ENCODE measurements at places on chromosomes 7 and 10. TPM values are rescaled to one million over a fixed set of nuclear protein-coding genes. Genes with fewer than 3 reads are reported as not detected.

DNA sequence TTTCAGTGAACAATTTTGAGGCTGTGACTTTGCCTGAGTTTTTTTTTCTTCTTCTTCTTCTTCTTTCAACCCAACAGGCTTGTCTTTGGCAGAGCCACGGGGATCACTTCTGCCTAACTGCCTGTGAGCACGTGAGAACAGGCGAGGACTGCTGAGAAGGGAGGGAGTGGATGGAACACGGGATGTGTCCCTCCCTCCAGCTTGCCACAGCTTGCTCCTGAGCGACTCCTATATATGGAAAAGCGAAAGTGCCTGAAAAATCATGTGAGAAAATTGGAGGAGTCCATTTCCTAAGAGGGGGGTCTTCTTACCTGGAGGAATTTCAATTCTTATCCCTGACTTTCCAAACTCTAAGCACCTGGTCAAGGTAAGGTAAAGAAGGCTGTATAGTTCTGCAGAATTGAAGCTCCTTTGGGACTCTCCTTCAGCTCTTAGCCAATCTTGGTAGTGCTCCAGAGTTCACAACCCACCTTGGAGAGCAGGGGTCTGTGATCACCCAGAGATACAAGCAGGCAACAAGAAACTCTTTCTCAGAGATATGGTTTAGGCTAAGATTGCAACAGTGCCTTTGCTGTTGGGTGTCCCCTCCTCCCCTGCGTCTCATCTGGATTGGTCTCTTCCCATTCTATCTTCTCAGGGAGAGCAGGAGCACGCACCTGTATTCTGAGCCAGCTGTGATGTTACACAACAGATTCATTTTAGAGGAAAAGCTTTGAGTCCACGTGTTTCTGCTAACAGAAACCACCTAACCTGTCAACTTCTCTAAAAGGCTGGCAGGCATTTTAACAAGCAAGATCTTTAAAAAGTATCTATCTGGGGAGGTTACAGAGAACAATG, at the start of gene MAT1A:
MAT1A (minus strand) TSS at position 208 of the 837 bp plus-strand sequence. CDS start 235 bp downstream, outside the sequence.
- no peak within 1 kb of the TSS for H3K4me3 ChIP-seq
- H3K4me1 ChIP-seq = no peaks in the 10 kb centered on the region

GRCh38 chr10:100004805-100005510, 4.8 kb downstream of the DNMBP start:
- H3K4me1 ChIP-seq = peaks cover 20% of the 10 kb centered on the region
- H3K4me3 ChIP-seq = no peak overlapping the region
- H3K36me3 ChIP-seq = no peaks in the 10 kb centered on the region
- no peak for DNase-seq
- H3K27ac ChIP-seq = peak overlapping the region; percentile 26

- H3K27me3 ChIP-seq = no peaks in the 10 kb centered on the region
- H3K36me3 ChIP-seq = peaks cover 4% of the 10 kb centered on the region
- no peak overlapping the region for H3K4me3 ChIP-seq
- H3K27ac ChIP-seq = no peak overlapping the region
- DNase-seq = no peak
- peaks cover 8% of the 10 kb centered on the region for H3K4me1 ChIP-seq
Measured at GRCh38 chr7:130394421-130395195, 14.3 kb downstream of the CPA1 start.

DNA sequence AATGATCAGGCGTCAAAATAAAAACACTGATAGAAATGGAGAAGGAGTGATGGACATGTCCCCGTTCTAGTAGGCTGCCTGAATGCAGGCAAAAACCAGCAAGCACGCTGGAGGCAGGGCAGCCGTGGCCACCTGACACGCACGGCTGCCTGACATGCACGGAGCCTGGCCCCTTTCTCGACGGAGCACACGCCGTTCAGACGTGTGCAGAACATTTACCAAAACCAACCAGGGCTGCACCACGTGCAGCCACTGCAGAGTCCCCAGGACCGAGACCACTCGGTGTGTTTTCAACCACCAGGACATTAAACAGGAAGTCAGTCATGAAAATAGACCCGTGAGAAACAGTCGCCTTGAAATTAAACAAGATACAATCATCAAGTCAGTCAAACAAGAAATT, 61.9 kb upstream of the NKX6-2 start:
- H3K4me3 ChIP-seq = no peak overlapping the region
- H3K4me1 ChIP-seq = no peaks in the 10 kb centered on the region
- no peaks in the 10 kb centered on the region for H3K36me3 ChIP-seq
- H3K27me3 ChIP-seq = peaks cover 33% of the 10 kb centered on the region
- DNase-seq = no peak

GRCh38 chr10:31458974-31459373, 140.0 kb downstream of the ZEB1 start:
- H3K27me3 ChIP-seq = no peaks in the 10 kb centered on the region
- peaks cover 2% of the 10 kb centered on the region for H3K4me1 ChIP-seq
- no peak overlapping the region for H3K27ac ChIP-seq
- DNase-seq = no peak

GRCh38 chr10:43199088-43199683, 60.9 kb downstream of the CSGALNACT2 start:
- no peaks in the 10 kb centered on the region for H3K36me3 ChIP-seq
- DNase-seq = no peak
- no peaks in the 10 kb centered on the region for H3K27me3 ChIP-seq
- H3K4me3 ChIP-seq = no peak overlapping the region

DNA sequence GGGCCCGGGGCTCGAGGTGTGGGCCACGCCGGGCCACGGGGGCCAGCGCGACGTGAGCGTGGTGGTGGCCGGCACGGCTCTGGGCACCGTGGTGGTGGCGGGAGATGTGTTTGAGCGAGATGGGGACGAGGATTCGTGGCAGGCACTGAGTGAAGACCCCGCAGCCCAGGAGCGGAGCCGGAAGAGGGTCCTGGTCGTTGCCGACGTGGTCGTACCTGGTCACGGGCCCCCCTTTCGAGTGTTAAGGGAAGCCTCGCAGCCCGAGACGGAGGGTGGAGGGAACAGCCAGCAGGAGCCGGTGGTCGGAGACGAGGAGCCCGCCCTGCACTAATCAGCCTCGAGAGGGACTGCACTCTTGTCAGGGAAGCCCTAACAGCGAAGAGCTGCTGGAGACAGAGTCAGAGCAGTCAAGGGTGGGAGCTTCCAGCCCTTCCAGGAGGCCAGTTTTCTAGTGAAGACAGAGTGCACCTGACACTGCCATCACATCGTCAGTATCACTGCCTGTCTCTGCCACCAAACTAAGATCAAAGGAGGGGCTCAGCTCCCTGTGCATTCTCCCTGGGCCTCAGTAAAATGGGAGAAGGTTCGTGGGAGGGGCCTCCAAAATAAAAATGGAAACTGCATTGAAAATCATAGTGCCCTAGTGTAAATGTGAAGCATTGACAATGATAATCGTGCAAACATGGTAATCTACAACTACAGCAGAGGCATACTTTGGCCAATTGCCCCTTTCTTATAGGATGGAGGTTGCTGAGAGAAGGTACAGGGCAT, 1.3 kb downstream of the MBLAC1 start:
- peaks cover 2% of the 10 kb centered on the region for H3K4me1 ChIP-seq
- H3K27me3 ChIP-seq = no peaks in the 10 kb centered on the region
- H3K4me3 ChIP-seq = peak overlapping the region; percentile 68
- H3K27ac ChIP-seq = peak overlapping the region; percentile 94
- DNase-seq = no peak

DNA sequence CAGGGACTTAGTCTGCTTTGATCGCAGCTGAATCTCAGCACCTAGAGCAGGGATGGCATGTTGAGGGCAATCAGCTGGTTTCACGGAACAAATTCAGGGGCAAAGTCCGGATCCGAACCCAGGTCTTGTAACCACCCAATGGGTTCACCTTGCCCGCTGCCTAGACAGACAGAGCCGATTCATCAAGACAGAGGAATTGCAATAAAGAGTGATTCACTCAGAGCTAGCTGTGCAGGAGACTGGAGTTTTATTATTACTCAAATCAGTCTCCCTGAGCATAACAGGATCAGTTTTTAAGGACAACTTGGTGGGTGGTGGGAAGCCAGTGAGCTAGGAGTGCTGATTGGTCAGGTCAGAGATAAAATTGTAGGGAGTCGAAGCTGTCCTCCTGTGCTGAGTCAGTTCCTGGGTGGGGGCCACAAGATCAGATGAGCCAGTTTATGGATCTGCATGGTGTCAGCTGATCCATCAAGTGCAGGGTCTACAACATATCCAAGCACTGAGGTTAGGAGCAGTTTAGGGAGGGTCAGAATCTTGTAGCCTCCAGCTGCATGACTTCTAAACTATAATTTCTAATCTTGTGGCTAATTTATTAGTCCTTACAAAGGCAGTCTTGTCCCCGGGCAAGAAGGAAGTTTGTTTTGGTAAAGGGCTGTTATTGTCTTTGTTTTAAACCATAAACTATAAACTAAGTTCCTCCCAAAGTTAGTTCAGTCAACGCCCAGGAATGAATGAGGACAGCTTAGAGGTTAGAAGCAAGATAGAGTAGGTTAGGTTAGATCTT, 43.5 kb upstream of the CHST3 start:
- H3K36me3 ChIP-seq = no peaks in the 10 kb centered on the region
- H3K4me1 ChIP-seq = peaks cover 15% of the 10 kb centered on the region
- no peak overlapping the region for H3K4me3 ChIP-seq
- peaks cover 12% of the 10 kb centered on the region for H3K27me3 ChIP-seq
- no peak for DNase-seq

- H3K36me3 ChIP-seq = no peaks in the 10 kb centered on the region
- H3K4me3 ChIP-seq = no peak overlapping the region
- no peaks in the 10 kb centered on the region for H3K4me1 ChIP-seq
- H3K27ac ChIP-seq = no peak overlapping the region
- peak; percentile 54 for DNase-seq
- no peaks in the 10 kb centered on the region for H3K27me3 ChIP-seq
Measured at GRCh38 chr10:22086730-22087401, 83.3 kb upstream of the DNAJC1 start.

DNA sequence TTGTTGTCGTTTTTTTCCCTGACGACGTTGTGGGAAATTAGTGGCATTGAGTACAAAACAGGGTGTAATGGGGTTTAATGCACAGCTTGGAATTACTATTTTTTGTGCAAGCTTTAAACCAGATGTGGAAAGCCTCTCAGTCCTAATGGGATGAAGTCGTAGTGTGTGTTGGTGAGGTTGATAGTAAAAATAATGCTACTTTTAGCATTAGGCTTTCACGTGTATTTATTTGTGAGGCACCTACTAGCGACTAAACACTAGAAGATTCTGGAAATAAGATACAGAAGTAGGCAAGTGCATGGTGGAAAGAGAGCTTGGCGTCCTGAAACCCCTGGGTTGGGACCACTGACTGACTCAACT, 588 bp upstream of the ORC5 start:
- peaks cover 2% of the 10 kb centered on the region for H3K4me1 ChIP-seq
- peak overlapping the region; percentile 76 for H3K27ac ChIP-seq
- no peak for DNase-seq
- H3K36me3 ChIP-seq = no peaks in the 10 kb centered on the region
- peak overlapping the region; percentile 65 for H3K4me3 ChIP-seq

DNA sequence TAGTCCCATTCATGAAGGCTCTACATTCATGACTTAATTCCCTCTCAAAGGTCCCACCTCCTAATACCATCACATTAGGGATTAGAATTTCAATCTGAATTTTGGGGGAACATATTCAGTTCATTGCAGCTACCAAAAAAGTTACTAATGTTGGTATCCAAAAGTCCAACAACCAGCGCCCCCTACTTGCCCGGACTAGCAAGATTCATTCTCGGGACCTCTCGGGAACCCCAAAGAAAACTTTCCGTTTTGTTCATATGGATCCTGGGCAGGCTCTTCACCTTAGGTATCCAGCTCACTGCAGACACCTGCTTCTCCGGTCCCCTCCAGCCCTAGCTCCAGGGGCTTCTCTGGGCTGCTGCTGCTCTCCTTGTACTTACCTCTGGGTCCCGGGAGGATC, 8.9 kb upstream of the GRK5 start:
- DNase-seq = no peak
- no peaks in the 10 kb centered on the region for H3K27me3 ChIP-seq
- H3K36me3 ChIP-seq = no peaks in the 10 kb centered on the region
- no peak overlapping the region for H3K27ac ChIP-seq

DNA sequence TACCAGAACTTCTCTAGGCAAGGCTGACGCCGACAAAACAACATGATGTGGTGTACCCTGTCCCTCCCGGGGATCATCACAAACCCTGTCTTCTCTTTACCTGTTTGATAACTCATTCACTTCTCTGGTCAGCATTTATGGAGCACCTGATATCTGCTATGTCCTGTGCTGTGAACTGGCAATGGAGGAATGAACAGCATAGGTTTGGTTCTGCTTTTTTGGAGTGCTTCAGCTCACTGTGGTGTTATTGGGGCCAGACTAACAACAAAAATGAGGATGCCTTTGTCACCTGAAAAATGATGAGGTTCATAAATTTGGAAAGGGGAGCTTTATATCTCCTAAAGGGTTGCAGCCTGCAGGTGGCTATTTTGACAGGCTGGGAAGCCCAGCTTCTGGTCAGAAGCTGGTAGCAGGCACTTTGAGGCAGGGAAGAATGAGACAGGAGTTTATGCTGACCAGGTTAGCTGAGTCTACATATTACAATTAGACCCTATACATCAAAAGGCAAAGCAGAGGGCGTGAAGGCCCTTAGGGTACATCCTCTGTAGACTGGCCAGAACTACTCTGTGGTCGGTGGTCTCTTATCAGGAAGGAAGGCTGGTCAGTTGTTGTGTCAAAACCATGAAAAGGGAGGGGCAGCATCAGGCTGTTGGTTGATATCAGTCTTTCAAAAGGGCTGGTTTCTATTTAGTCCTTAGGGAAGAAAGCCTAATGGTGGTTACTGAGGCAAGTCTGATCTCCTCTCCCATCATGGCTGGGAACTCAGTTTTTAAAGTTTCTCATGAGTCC, 42.3 kb downstream of the SH2D4B start:
- no peak for DNase-seq
- no peaks in the 10 kb centered on the region for H3K4me1 ChIP-seq
- H3K27me3 ChIP-seq = peaks cover 2% of the 10 kb centered on the region
- no peak overlapping the region for H3K4me3 ChIP-seq

DNA sequence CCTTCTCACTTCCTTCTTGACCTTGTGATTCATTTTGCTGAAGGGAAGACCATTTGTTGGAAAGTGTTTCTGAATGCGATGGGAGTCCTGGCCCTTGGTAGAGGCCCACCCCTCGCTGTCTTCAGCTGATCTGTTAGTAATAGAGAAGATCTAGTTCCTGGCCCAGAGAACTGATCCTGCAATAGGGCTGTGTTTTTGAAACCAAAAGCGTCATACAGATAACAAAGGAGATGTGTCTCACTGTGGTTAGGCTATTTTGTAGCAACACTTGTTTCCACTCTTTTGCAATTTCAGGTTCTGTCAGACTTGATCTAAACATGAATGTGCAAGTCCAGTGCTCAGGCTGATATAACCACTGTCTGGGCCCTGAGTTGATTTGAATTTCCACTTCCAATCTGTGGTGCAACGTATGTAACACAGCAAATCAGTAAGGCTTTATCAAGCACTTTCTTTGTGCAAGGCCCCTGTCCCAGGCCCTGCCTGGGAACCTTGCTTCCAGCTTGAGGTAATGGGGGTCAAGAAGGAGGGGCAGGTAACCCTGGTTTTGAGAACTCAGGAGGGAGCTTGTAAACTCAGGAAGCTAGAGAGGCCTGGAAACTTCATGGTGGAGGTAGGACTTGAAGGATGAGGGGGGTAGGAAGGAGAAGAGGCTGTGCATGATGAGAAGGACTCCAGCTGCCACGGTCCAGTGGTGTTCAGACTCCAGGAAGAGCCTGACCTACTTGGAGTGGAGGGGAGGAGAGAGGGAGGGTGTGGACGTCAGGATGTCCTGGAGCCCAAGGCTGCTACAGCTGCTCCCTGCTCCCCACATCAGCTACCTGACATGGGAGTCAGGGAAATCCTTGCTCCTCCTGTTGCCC, 42.2 kb upstream of the SRGN start:
- no peaks in the 10 kb centered on the region for H3K27me3 ChIP-seq
- peaks cover 11% of the 10 kb centered on the region for H3K4me1 ChIP-seq
- peak; percentile 62 for DNase-seq

TAS2R4 gene
- 0.28 TPM for total RNA-seq

AMZ1 gene
- total RNA-seq = 0.54 TPM

LLCFC1 gene
- total RNA-seq = not detected

SHTN1 gene
- total RNA-seq = 1.4 TPM

ZNF92 gene
- total RNA-seq = 14.4 TPM

CADPS2 gene
- 0.54 TPM for total RNA-seq

ABCB8 gene
- total RNA-seq = 16.3 TPM
